CD4-positive, CD25-positive, alpha-beta regulatory T cell (primary cell): ENCODE measurements at places on chromosomes 16 and 17. TPM values are rescaled to one million over a fixed set of nuclear protein-coding genes. Genes with fewer than 3 reads are reported as not detected.

Gene ATP6V0D1
- polyA plus RNA-seq: 127 TPM

Gene CORO6
- 0.52 TPM for polyA plus RNA-seq

Gene PRSS21
- polyA plus RNA-seq: 0.43 TPM

Gene TBC1D28
- not detected for polyA plus RNA-seq

Gene FOXC2
- polyA plus RNA-seq: not detected

Gene SCN4A
- polyA plus RNA-seq: not detected

Gene LGALS3BP
- polyA plus RNA-seq: 30.4 TPM

Gene CDIPT
- polyA plus RNA-seq: 106 TPM

Gene TBKBP1
- polyA plus RNA-seq: 0.11 TPM

DNA sequence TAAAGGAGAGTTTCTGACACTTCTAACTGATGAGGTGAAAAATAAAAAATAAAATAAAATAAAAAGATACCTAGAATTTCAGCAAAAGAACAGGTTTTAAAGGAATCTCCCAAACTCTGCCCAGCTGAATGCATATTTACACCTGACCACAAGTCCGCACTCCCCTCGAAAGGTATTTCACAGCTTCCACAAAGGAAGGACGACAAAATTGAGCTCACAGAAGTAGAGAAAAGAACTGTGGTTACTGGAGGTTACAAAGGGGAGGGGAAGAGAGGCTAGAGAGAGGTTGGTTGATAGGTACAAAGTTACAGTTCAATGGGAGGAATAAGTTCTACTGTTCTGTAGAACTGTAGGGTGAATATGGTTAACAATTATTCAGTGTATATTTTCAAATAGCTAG, 5.0 kb downstream of the LITAF start:
- H3K4me1 ChIP-seq: peaks cover 72% of the 10 kb centered on the region
- H3K36me3 ChIP-seq: peaks cover 2% of the 10 kb centered on the region
- peak overlapping the region; percentile 76 for H3K27ac ChIP-seq

GRCh38 chr17:76540381-76541300, 797 bp downstream of the PRCD start:
- no peak overlapping the region for H3K4me3 ChIP-seq
- no peaks in the 10 kb centered on the region for H3K4me1 ChIP-seq
- DNase-seq: no peak
- no peak overlapping the region for H3K27ac ChIP-seq

DNA sequence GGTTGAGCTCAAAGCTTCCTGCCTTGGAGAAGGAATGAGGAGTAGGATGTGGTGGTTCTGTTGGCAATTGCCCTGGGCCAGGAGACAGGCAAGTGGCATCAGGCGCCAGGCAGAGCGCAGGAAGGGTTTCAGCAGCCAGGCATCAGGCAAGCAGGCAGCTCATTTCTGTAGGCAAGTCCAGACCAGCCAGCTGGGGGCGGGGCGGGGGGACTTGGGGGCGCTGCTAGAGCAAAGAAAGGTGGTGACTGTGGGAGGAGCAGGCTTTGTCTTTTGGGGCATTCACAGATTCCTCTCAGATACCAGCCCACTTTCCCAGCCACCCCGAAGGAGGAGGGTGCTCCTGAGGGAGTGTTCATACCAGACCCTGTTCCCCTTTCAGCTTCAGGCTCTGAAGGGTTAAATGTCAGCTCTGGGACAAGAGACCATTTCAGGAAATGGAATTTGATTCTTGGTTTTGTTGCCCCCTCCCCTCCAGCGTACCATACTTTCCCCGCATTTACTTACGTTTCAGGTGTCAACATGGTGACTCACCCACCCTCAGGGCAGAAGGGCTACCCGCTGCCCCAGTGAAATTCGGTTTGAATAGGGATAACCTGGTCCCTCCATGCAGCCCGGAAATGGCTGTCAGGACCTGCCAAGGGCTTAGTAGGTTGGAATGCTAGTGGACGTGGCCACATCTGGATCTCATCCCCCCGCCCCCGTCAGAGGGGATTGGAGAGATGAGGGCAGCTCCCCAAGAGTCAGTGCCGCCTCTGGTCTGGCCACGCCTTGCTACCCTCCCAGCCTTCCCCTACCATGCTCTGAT, 13.2 kb downstream of the NGFR start:
- no peaks in the 10 kb centered on the region for H3K4me1 ChIP-seq
- no peak for DNase-seq
- H3K4me3 ChIP-seq: no peak overlapping the region

DNA sequence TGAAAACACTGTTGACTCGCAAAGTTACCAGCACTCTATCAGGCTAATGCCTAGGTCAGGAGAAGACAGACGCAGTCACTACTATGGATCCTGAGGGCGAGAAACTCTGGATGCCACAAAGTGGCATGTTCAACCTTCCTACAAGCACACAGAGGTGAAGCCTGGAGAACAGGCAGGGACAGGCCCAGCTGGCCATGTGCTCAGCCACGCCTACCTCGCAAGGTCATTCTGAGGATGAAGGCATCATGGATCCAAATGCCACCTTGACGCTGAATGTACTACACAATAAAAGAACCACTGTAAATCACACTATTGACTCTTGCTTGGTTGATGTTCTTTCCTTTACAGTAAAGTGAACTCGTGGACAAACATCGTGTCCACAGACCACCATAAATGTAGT, 85.8 kb downstream of the ANKRD11 start:
- no peaks in the 10 kb centered on the region for H3K27me3 ChIP-seq
- no peak for DNase-seq
- H3K27ac ChIP-seq: peak overlapping the region; percentile 62
- H3K36me3 ChIP-seq: peaks cover 2% of the 10 kb centered on the region
- H3K4me3 ChIP-seq: peak overlapping the region; percentile 52
- H3K4me1 ChIP-seq: peaks cover 79% of the 10 kb centered on the region

GRCh38 chr17:3815122-3815521, 14.1 kb upstream of the ITGAE start:
- no peaks in the 10 kb centered on the region for H3K4me1 ChIP-seq
- DNase-seq: no peak
- H3K27me3 ChIP-seq: no peaks in the 10 kb centered on the region
- H3K4me3 ChIP-seq: no peak overlapping the region

DNA sequence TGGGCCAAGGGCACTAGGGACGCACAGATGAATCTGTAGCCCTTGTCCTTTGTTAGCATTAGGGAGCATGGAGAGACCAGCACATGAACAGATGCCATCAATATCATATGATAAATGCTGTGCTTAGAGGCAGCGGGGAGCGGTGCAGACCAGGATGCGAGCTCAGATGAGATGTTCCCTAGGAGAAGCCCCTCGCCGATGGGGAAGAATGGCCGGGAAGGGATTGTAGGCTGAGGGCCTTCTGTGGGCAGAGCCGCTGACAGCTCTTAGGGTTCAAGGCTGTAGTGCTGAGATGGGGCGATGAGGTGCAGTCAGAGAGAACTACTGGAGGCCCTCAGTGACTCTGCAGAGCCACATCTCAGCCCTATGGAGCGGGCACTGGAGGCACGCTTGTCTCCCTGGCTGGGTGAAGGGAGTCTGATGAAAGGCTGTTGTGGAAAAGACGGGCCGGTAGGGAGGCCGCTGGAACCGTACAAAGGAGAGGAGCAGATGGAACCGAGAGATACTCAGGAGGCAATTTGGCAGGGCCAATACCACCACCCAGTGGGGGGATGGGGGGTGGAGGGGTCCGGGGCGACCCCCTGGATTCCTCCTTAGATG, 66.3 kb upstream of the ENDOV start:
- no peak overlapping the region for H3K4me3 ChIP-seq
- no peaks in the 10 kb centered on the region for H3K4me1 ChIP-seq
- H3K36me3 ChIP-seq: peaks cover 100% of the 10 kb centered on the region
- no peak overlapping the region for H3K27ac ChIP-seq
- H3K27me3 ChIP-seq: no peaks in the 10 kb centered on the region

- no peaks in the 10 kb centered on the region for H3K36me3 ChIP-seq
- no peak overlapping the region for H3K27ac ChIP-seq
- H3K4me3 ChIP-seq: no peak overlapping the region
- no peaks in the 10 kb centered on the region for H3K27me3 ChIP-seq
- H3K4me1 ChIP-seq: no peaks in the 10 kb centered on the region
These were observed 30.5 kb downstream of the IQCK start for GRCh38 chr16:19748389-19749168.

- H3K4me3 ChIP-seq: peak overlapping the region; percentile 99
- DNase-seq: peak; percentile 9
- H3K4me1 ChIP-seq: peaks cover 24% of the 10 kb centered on the region
- H3K27me3 ChIP-seq: peaks cover 17% of the 10 kb centered on the region
- peaks cover 16% of the 10 kb centered on the region for H3K36me3 ChIP-seq
These were observed 565 bp downstream of the DDX52 start for GRCh38 chr17:37642681-37643080.

DNA sequence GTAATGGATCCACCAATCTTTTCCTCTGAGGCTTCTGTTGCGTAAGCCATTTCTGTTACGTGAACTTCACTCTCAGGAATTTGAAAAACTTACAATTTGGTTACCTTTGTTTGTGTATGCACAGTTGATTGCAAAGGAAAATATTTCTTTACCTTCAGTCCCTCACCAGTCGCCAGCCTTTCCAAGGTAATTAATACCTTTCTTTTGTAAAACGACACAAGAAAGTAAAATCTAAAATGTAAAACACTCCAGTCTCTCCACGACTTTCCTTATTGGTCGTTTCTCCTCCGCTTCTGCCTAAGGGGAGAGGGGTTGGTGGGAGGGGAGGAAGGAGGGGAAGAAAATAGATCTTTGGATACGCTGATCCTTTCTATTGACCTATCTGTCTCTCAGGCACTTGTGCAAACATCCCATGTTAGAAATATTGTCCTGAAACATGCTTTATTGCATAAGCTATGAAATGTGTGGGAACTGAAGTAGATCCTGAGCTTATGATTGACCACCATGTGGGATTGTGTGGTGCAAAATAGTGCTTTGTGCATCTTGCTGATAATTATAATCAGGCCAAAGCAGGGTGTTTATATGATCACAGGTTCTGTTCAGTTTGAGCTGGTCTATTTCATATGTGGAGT, 32.4 kb upstream of the EFCAB13 start:
- no peaks in the 10 kb centered on the region for H3K4me1 ChIP-seq
- no peaks in the 10 kb centered on the region for H3K36me3 ChIP-seq
- H3K27ac ChIP-seq: no peak overlapping the region
- no peak overlapping the region for H3K4me3 ChIP-seq
- no peaks in the 10 kb centered on the region for H3K27me3 ChIP-seq

DNA sequence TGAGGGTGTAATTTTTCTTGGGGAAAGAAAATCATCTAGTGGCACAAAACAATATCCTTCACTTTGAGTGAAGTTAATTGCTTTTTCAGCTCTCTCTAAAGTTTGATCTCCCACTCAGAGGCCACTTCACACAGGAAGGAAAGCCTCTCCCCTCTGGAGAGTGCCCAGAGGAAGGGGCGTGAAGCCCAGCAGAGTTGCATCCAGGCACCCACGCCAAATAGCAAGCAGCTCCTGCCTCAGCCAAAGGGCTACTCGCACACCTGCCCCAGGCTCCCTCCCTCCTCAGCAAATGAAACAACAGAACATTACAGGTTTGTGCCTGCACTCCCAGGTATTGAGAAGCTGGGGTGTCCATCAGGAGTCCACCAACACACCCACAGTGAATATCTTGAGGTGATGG, 183.0 kb upstream of the RPL38 start:
- H3K4me3 ChIP-seq: no peak overlapping the region
- no peak for DNase-seq
- no peaks in the 10 kb centered on the region for H3K36me3 ChIP-seq
- H3K4me1 ChIP-seq: no peaks in the 10 kb centered on the region
- H3K27me3 ChIP-seq: no peaks in the 10 kb centered on the region
- H3K27ac ChIP-seq: no peak overlapping the region

- H3K4me1 ChIP-seq: peaks cover 7% of the 10 kb centered on the region
- H3K27me3 ChIP-seq: no peaks in the 10 kb centered on the region
- no peak overlapping the region for H3K4me3 ChIP-seq
- no peak overlapping the region for H3K27ac ChIP-seq
- no peaks in the 10 kb centered on the region for H3K36me3 ChIP-seq
These were observed 8.6 kb downstream of the LGALS3BP start for GRCh38 chr17:78970834-78971755.

DNA sequence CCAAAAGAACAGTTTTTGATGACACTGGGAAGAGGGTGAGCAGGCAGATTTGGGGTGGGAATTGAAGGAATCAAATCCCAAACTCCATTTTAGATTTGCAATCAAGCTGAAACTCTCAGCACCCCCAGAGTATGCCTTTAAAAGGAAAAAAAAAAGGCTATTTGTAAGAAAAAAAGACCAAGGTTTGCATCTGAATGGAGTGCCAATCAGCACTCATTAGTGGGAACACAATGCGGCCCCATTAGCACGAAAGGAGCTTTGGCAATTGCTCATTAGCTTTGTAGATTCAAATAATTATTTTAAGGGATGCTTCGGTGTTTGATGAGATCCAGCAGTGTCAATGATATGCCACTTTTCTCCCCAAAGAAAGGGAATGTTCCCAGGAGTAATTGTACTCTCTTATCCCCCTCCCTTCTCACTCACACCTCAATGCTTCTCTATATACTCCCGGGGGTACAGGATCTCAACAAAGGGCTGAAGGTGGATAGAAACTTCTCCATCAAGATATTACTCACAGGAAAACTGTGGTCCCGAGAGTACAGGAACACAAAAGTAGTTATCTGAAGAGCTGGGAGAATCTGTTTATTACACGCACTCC, 32.2 kb downstream of the CHP2 start:
- H3K4me3 ChIP-seq: no peak overlapping the region
- peaks cover 7% of the 10 kb centered on the region for H3K27me3 ChIP-seq
- H3K4me1 ChIP-seq: no peaks in the 10 kb centered on the region
- H3K36me3 ChIP-seq: no peaks in the 10 kb centered on the region
- no peak overlapping the region for H3K27ac ChIP-seq

- no peak overlapping the region for H3K4me3 ChIP-seq
- no peaks in the 10 kb centered on the region for H3K4me1 ChIP-seq
These were observed 153.3 kb downstream of the C16orf78 start for GRCh38 chr16:49526860-49527365.

DNA sequence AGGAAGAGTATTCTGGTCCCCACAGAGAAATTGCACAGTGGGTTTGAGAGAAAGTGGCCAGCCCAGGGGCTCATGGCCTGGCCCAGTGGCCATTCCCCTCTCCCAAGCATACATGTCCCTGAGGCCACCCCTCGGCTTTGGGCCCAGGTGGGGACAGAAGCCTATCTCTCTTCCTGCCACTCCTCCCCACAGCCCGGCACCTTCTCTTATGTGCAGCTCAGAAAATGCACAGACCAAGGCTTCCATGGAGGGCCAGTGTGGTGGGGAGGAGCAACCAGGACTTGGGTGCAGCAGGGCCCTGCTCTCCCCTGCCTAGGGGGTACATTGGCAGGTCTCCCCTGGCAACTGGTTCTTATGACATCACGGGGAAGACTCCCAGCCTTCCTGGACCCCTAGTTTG, at the start of gene C16orf90:
TSS of gene C16orf90 (minus strand) at position 314 of the 400 bp plus-strand sequence. CDS start at position 246, 68 bp downstream.
- H3K27ac ChIP-seq: no peak within 1 kb of the TSS
- H3K4me1 ChIP-seq: peaks cover 2% of the 10 kb centered on the region
- H3K4me3 ChIP-seq: no peak within 1 kb of the TSS
